ENCODE measurements at places on chromosomes 3 and 15. TPM values are rescaled to one million over a fixed set of nuclear protein-coding genes. Genes with fewer than 3 reads are reported as not detected.

DNA sequence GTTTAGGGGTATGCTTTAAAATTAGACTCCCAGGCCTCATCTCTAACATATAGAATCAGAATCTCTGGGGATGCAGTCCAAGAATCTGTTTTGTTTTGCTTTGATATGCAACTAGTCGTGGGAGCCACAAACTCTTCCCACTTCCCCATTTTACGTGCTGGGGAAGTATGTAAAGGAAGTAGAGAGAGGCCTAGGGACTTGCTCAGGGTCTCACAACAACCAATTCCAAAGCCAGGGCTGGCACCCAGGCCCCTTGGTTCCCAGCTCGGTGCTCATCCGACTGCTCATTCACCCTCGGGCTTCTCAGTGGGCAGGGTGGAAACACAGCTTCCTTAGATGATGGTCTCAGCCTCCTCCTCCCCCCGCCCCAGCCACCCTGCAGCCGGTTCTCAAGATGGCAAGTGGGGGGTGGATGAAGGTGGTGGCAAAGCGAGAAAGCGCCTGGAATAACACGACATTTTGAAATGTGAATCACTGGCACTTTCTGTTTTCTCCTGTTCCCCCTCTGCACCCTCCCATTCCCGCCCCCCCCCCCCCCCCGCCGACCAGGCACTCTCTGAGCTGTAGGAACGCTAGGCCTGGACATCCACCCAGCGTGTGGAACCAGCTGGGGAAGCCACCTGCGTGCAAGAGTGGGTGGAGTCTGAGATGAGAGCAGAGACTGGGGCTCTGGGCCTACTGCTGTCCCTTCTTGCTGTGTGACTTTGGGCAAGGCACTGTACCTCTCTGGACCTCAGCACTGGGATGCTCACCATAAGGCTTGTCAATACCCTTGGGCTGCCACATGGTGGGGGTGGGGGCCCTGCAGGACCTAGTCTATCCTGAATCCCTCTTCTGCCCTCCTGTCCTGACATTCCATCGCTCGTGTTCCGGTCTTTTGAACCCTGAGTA lies 214.5 kb downstream of the RPLP1 start:
- DNase-seq = no peak

DNA sequence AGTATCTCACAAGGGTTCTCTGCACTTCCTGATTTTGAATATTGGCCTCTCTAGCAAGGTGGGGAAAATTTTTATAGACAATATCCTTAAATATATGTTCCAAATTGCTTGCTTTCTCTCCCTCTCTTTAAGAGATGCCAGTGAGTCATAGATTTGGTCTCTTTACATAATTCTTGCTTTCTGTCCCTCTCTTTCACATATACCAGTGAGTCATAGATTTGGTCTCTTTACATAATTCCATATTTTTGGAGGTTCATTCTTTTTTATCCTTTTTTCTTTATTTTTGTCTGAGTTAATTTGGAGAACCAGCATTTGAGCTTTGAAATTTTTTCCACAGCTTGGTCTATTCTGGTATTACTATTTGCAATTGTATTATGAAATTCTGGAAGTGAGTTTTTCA lies 77.7 kb upstream of the NUDT16 start:
- DNase-seq = no peak

Gene ANKRD63
- 3.1 TPM for total RNA-seq

- DNase-seq = no peak
Observed at GRCh38 chr3:45009868-45010267, 16.2 kb upstream of the CLEC3B start.

DNA sequence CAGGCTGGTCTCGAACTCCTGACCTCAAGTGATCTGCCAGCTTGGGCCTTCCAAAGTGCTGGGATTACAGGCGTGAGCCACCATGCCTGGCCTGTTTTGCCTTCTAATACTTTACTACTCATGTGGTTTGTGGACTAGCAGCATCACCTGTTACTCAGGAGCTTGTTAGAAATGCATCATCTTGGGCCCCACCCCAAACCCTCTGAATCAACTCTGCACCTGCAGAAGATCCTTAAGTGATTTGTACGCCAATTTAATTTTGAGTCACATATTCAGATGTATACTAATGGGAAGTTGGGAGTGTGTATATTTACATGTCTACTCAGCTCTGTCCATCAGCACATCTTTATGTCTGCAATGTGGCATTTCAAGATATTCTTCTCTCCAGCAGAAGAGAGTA lies 6.1 kb downstream of the TBC1D21 start:
- DNase-seq = no peak

DNA sequence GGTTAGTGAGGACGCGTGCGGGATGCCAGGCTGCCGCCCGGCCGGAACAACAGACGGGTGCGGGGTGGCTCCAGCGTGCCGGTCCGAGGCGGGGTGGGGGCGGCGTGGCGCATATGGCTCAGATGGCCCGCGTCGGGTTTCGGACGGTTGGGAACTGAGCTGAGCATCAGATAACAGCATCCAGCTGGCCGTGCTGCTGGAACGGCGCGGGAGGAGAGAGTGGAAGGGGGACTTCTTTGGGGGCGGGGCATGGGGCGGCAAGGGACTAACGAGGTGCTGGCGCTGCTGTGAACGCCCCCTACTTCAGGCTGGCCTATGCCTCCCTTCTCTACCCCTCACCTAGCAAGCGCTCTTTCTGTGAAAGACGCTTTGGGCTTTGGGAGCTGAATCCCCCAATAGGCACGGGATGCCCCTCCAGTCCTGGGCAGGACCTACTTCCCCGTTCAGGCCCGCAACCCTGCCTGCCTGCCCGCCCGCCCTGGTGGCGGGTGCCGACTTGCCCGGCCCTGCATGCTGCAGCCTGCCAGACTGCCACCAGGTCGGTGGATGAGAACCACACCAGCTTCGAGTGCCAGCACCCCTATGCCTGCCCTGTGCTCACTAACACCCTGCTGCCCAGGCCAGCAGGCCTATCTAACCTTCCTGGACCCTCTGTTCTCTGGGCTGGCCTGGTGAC lies 542 bp downstream of the INKA1 start:
- DNase-seq = no peak

DNA sequence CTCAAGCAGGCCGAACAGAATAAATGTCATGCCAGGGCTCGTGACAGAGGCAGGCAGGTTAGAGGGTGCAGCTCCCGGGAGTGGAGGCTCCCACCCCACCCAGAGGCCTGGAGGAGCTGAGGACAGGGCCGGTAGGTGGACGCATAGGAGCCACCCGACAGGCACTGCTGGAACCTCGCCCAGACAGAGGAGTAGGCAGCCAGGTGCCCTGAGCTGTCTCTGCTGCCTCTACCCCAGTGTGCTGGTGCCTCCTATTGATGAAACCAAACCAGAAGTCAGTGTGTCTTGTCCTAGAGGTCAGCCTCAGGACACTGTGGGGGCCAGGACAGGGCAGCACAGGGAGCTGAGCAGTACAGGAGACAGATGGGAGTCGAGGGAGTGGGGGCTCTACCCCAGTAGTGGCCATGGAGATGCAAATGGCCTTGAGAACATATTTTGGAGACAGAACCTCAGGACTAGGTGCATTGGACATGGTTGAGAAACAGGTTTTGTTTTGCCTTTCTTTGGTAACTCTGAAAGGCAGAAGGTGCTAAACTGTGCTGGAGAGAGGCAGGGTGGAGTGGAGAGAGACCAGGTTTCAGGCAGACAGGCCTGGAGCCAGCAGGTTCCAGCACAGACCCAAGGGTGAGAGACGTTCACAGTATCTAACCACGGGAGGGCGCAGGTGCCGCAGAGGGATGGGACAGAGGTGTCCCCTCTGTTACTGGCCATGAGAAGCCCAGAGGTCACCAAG lies 15.4 kb upstream of the KLF15 start:
- no peak for DNase-seq

- DNase-seq = no peak
Observed at GRCh38 chr15:41689834-41690233, 29.6 kb downstream of the MGA start.

Gene EIF1B
- total RNA-seq = 28.6 TPM

Gene SERPINI2
- not detected for total RNA-seq

DNA sequence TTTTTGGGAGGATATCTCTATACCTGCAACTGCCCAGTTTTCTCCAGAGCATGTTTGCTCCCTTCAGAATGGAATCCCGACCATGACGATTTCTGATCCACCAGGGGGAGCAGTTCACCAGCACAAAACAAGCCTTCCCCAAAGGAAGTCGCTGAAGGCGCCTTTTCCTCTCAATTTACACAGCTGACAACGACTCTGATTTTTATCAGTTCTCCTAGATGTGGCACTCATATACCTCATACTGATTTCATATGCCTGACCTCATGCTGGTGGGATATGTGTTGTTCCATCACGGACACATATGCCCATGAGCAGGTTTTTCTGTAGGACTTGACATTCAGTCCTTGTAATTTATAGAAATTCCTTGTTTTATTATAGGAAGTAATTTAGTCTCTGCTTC lies 1028.2 kb downstream of the MCTP2 start:
- DNase-seq = peak; percentile 80

Gene SLC12A1
- total RNA-seq = 0.62 TPM

- no peak for DNase-seq
Observed at GRCh38 chr3:117645561-117646242, 936.1 kb downstream of the TUSC7 start.

Gene PLCH1
- 23.2 TPM for total RNA-seq

GRCh38 chr15:69693059-69693458 lies 240.4 kb downstream of the RPLP1 start:
- no peak for DNase-seq

Gene CFAP100
- 21.4 TPM for total RNA-seq

DNA sequence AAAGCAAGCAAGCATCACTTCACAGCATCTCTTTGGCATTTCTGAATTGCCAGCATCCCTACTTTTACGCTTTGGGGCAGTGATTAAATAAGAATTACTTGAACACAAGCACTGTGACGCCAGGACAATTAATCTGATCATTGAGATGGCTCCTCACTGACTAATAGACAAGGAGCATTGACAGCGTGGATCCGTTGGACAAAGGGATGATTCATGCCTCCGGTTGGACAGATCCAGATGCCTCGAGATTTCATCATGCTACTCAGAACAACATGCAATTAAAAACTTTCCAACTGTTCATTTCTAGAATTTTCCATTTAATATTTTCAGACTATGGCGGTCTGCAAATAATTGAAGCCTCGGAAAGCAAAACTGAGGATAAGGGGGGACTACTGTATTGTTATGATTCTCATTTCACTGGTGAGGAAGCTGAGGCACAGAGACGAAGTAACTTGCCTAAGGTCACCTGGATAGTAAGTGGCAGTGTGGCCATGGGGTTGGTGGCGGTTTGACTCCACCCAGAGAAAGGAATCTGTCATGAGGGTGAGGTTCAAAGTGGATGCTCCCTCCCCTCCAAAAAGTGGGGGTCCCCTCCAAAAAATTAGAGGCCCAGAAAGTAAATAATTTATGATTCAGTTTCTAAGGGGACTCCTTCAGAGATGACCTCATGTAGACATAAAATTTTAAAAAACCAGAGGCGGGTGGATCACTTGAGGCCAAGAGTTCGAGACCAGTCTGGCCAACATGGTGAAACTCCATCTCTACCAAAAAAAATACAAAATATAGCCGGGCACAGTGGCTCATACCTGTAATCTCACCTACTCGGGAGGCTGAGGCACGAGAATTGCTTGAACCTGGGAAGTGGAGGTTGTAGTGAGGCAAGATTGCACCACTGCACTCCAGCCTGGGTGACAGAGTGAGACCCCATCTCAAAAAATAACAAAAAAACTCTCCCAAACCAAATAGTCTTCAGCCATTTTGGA lies 12.3 kb upstream of the PGPEP1L start:
- DNase-seq = no peak

- DNase-seq = no peak
Observed at GRCh38 chr3:75329476-75330097, 334.5 kb upstream of the FRG2C start.

GRCh38 chr15:63041974-63042876 lies at the start of gene TPM1:
TSS of gene TPM1 (plus strand) at chr15:63042747. CDS start at chr15:63042830, 83 bp downstream.
- DNase-seq = peak; percentile 77

DNA sequence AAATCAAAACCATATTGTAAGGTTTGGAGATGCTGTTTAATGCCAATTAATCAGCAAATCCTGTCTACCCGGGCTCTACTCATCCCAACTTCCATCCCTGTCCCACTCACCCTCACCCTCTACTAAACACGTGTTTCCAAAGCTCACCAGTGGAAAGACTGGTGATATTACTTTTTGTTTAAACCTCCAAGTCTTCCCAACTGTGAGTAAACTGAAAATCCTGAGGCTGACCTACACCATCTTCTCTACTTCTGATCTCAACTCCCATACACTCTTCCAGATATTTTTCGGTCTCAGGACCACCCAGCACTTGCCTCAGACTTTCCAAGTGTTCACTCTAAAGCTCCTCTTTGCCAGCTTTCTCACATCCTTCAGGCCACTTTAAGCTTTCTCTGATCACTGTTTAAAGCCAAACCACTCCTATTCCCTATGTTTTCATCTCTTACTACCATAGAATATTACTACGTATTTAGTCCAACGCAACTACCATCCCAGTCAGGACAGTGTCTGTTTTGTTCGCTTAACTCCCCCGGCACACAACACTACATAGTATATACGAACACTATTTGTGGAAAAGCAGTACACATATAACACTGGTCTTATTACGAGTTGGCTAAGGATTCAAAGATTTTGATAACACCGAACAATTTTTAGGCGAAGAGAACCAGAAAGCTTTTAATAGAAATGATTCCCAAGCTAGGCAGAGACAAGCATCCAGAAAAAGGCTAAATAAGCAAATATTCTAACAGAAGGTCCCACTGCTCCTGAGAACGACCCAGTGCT lies 684 bp downstream of the RPL4 start:
- DNase-seq = peak; percentile 12

DNA sequence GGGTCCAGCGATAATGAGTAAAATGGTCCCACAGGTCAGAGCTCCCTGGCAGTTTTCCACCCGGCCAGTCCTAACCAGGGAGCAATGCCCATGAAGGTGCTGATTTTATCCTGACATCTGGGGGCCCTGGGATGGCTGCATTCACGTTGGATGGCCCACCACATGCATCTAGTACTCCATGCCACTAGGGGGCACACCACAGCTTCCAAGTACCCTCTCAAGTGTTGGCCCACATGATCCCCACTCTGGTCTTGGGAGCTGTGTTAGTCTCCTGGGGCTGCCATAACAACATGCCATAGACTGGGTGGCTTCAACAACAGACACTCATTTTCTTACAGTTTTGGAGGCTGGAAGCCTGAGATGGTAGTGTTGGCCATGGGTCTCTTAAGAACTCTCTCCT lies 225.5 kb downstream of the SLCO3A1 start:
- DNase-seq = peak; percentile 54

- no peak for DNase-seq
Observed at GRCh38 chr3:64716110-64716710, 28.4 kb upstream of the ADAMTS9 start.

GRCh38 chr15:77598644-77599043 lies 34.1 kb downstream of the LINGO1 start:
- DNase-seq = no peak

- no peak for DNase-seq
Observed at GRCh38 chr3:129654131-129654530, 47.7 kb upstream of the PLXND1 start.
